Inflammatory macrophage (primary cell): ENCODE measurements at places on chromosomes 12 and 14.
A peak's percentile ranks its signal among the peaks of the same experiment; 100 is the strongest.

DNA sequence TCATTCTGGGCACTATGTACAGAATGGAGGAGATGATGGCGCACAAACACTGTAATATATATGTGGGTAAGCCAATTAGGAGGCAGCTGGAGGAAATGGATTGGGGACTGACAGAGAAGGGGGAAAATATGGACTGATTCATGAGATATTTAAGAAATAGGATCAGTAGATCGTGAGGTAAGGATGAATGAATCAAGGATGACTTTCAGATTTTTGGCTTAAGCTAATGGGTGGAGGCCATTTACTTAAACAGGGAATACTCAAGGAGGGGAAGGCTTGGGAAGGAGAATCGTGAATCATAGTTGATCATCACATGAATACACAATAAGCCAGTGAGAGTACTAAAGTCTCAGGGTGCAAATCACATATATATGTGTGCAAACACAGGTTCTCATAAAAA lies 11.2 kb upstream of the GNPNAT1 start:
- DNase-seq: no peak

DNA sequence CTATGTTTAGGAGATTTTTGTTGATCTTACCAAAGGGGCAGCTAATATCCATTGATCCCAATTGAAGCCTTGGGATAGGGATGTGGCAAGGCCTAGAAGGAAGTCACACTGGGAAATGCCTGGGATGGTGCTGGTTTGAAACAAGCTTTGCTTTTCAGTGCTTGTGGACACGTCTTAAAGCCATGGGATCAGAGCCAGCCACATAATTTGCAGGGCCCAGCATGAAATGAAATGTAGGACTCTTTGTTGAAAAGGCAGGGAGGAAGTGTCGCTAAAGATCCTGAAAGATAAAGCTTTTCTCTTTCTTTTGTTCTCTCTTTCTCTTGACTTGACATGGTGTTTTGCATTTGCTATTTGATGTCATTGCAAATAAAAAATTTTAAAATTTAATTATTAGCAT lies 5.0 kb downstream of the TTC9 start:
- DNase-seq: no peak

- no peak for DNase-seq
These were observed 5.4 kb downstream of the MARK3 start for GRCh38 chr14:103390605-103391004.

DNA sequence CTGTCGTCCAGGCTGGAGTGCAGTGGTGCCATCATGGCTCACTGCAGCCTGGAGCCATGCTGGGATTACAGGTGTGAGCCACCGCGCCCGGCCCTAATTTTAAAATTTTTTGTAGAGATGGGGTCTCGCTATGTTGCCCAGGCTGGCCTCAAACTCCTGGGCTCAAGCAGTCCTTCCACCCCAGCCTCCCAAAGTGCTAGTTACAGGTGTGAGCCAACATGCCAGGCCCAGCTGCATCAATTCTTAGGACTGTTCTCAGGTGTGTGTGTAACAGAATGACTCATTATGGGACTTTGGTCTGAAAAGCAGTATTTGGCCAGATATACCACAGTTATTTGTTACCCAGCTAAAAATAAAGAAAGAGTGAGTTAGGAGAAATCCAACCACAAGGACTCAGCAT lies 17.4 kb downstream of the LETMD1 start:
- no peak for DNase-seq

- peak; percentile 53 for DNase-seq
These were observed 113.5 kb upstream of the VASH1 start for GRCh38 chr14:76647697-76648298.

GRCh38 chr14:58331111-58331510 lies 32.8 kb downstream of the ARID4A start:
- DNase-seq: peak; percentile 84

DNA sequence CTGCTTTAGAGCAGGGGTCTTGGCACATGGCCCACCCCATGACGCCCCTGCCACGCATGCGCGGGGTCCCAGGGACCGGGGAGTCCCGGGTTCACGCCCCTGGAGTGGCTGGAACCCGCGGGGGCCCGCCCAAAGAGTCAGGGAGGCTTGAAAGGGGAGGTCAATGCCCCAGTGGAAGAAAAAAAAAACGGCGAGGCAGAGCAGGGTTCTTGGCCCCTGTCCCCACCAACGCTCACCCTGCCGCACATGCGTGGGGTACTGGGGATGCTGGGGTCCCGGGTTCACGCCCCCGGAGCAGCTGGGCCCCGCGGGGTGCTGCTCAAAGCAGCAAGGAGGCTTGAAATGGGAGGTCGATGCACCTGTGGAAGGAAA lies 319.1 kb downstream of the ALG10 start:
- no peak for DNase-seq

DNA sequence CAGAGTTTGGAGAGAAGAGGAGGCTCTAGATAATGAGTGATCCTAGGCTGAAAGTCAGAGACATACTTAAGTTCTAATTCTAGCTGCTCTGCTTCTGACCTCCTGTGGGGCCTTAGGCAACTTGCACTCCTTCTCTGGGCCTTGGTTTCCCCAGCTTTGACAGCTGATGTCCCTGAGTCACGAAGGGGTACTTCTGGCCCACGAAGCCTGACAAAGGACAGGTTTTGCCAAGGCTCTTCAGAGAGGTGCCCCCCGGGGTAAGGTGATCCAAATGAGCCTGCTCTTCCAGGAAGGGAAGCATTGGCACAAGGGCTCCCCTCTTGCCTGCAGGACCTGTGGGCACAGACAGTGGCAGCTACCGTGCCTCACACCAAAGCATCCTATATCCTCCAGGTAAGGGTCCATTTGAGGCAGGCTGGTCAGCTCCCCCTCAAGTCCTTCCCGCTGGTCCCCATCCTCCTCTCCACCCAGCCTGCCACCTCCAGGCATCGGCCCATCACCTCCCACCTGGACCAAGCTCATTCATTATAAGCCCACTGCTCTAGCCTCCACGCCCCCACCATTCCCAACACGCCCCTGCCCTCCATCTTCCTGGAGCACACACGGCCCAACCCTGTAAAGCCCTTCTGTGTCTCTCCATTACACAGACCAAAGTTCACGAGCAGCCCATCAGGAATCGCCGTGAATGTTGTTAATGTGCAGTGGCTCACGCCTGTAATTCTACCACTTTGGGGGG lies 1.9 kb upstream of the PPP1R13B start:
- no peak for DNase-seq

- no peak for DNase-seq
These were observed 125.0 kb upstream of the DYRK2 start for GRCh38 chr12:67523538-67523937.

DNA sequence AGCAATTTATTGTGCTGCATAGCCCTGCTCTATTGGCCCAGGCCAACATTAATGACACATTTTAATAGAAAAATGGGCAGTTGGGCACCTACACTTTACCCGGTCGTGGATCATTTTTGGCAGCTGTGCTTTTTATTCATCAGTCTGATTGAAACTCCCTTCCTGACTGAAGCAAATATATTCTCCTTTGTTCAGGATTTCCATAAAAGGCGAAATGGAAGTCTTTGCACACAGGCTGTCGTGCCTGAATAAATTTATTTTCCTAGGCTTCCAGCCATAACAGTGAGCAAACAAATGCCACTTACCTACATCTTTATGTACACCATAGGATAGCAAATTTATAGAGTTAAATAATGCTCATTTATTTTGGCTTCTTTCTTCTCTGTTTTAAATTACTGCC lies 480.7 kb upstream of the DCN start:
- DNase-seq: no peak

DNA sequence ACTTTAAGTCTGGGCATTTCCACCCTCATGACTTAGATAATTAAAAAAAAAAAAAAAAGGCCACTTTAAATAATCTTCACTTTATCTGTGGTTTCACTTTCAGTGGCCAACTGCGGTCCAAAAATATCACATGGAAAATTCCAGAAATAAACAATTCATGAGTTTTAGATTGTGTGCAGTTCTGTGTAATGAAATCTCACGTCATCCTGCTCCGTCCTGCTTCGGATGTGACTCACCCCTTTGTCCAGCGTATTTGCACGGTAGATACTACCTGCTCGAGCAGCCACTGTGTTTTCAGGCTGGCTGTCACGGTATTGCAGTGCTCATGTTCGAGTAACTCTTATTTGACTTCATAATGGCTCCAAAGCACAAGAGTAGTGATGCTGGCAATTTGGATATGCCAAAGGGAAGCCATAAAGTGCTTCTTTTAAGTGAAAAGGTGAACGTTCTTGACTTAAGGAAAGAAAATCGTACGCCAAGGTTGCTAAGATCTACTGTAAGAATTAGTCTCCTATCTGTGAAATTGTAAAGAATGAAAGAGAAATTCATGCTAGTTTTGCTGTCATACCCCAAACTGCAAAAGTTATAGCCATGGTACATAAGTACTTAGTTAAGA lies 2.4 kb downstream of the E2F7 start:
- DNase-seq: no peak

DNA sequence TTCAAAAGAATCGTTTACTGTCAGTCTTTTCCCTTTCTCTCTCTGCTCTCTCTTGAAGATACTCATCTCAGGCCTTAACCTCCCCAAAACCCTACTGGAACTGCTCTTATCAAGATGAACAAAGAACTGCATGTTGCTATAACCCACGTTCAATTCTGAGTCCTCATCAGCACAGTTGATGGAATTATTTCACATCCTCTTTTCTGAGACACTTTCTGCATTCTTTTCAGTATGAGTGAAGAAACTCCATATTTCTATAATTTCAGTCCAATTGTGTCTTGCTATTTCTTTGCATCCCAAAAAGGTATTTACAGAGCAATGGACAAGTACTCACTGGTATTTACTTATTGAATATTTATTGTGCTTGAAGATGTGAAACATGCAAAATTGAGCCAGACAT lies 160.1 kb upstream of the CPNE8 start:
- DNase-seq: peak; percentile 27

DNA sequence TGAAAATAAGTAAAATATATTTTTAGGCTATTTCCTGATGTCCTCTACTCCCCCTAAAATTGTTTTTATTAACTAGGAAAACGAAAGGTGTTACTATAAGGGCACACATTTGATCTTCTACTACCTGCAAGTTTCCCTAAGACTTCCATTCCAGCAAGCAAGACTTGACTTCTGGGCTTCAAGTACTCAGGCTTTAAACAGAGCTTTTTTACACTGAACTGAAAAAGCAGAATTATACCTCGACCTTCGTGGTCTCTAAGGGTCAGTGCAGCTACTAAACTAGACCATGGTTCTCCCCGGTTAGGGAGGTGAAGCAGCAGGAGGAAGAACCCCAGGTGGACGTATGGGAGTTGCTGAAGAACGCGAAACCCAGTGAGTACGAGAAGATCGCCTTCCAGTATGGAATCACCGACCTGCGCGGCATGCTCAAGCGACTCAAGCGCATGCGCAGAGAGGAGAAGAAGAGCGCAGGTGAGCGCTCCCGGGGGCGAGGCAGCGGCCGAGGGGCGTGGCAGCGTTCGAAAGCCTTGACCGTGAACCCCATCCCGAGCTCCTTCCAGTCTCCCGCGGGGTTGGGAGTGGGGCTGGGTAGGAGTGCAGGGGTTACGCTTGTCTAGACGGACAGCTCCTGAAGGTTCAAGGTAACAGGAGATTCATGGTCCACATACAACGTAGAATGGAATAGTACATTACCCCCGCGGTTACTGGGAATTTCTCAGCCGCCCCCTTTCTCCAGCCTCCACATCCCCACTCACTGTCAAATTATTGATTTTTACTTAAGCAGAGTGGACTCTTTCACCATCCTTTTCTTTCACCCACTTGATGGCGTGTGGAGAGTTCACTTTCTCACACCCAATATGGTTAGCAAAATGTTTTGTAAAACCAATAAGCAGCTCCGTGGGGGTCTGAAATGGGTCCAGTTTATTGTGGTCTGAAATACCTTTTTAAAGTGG lies 47.6 kb downstream of the MYBPC1 start:
- peak; percentile 6 for DNase-seq

- no peak for DNase-seq
These were observed 7.9 kb downstream of the TRIM9 start for GRCh38 chr14:51087031-51087441.

DNA sequence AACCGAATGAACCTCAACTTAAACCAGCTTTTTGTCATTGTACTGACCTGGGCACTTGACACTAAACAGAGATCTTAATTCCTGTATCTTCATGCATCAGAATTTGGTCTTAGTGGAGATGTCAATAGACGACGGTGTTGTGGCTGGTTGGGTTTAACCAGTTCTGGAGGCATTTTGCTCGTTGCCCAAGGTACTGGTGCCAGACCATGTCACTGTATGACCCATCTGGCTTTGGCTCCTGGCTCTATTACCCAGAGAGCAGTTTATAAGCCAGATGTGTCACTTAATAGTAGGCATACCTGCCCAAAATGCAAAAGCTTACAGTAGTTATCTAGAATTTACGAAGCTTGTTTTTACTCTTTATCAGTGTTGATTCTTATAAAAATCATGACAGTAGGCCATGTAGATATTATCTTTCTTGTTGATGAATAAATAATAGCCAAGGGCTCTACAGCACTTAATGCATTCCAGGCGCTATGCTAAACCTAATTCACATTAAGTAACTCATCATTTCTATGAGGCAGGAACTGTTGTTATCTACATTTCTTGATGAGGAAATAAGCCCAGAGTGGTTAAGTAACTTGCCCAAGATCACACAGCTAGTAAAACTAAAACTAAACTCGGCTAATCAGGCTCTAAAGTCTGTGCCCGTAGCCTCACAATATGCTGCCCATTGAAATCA lies 179.7 kb upstream of the HIF1A start:
- DNase-seq: no peak

- DNase-seq: no peak
These were observed 259.6 kb upstream of the TMTC1 start for GRCh38 chr12:30043151-30043847.
